ENCODE measurements at places on chromosomes 3 and 15.

GRCh38 chr3:106068795-106069194, 200.0 kb upstream of the CBLB start:
- DNase-seq, result no peak

GRCh38 chr3:127056281-127056680, 73.4 kb downstream of the PLXNA1 start:
- no peak for DNase-seq

DNA sequence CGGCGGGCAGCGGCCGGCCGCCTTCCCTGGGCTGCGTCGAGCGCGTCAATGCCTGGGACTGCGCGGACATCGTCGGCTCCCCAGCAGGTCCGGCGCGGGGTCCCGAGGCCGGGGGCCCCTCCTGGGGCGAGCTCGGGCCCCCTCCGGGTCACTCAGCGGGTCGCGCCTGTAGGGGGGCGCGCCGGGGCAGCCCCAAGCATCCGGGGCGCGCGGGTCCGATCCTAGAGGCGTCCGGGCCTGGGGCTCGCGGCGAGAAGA, 725 bp downstream of the TLE3 start:
- DNase-seq, result no peak

DNA sequence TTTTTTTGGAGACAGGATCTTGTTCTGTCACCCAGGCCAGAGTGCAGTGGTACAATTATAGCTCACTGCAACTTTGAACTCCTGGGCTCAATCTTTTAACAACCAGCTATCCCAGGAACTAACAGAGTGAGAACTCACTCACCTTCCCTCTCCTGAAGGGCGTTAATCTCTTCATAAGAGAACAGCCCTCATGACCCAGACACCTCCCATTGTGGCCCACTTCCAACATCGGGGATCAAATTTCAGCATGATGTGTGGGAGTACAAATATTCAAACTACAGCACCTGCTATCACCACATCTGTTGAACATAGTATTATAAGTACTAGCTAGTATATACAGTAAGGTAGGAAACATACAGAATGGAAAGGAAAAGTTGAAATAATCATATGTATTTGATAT, 132.5 kb downstream of the DOCK3 start:
- DNase-seq, result no peak

GRCh38 chr3:13544293-13544831, 4.6 kb upstream of the FBLN2 start:
- no peak for DNase-seq

- no peak for DNase-seq
Observed at GRCh38 chr15:55267401-55268175, 22.0 kb downstream of the RAB27A start.

- DNase-seq, result no peak
Observed at GRCh38 chr3:72584262-72584661, 264.0 kb downstream of the SHQ1 start.

GRCh38 chr15:92655178-92655995, at the start of gene FAM174B:
TSS of gene FAM174B (minus strand) at chr15:92655775.
- DNase-seq, result peak; percentile 49

DNA sequence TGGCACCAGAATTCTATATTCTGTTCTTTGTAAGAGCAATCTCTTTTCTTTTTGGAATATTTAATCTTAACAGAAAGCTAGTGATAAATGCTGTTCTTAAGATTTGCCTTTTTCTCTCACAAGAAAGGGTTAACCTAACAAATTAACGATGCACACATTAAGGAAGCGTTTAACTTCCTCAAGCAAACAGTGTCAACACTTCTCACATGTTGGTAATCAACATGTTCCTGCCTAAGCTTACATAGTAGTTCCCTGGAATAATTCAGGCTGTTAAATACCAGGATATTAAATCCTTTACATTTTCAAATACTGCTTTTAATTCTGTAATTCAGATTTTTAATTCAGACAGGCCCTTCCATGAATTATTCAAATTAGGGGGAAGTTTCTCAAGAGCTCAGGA, 67.4 kb upstream of the RPL35A start:
- no peak for DNase-seq

DNA sequence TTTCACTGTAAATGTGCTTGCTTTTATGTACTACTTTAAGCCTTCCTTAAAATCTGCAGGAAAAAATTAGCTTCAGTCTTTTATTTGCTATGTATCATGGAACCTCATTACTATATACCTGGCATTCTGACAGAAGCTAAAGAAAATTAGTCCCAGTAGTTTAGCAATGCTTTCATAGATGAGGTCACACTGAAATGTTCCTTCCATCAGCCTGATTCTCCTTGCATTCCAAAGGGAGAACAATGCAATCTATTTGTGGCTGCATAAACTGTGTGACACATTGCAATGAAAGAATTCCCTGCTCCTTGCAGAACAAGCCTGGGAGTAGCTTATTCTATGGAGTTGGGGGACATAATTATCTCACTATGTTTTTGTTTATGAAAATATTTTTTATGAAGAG, 691.5 kb upstream of the ARPP21 start:
- peak; percentile 3 for DNase-seq

DNA sequence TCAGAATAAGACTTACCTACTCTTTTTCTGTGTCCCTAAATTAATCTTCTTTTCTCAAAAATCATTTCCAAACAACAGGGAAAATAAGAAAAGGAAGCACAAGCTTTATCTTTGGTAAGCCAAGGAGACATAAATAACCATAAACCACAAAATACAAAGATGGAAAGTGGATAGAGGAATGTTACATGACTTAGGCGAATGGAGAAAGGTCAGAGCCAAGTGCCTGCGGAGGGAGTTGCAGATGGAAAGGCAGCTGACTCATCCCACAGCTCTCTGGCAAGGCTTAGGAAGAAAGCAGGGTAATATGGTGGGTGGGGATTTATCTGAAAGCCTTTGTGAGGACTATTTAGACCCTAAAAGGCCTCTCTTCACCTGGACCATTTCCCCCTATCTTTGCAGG, 72.8 kb downstream of the GALK2 start:
- peak; percentile 22 for DNase-seq

DNA sequence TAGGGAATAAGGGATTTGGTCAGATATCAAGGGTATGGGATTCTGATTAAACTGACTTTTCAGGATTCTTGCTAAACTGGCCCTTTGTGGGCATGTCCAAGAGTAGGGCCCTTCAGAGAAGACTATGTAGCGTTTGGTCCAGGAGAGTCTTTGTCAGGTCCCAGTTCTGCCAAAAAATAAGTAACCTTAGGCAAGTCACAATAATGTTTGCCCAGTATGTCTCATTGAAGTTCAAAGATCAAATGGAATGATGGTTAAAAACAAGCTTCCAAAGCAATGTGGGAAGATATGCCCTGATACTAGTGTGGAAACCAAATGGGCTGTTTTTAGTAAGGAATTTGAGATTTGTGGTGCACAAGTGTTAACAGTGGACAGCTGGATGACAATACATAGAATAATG, 454.4 kb downstream of the WDR72 start:
- DNase-seq, result no peak

DNA sequence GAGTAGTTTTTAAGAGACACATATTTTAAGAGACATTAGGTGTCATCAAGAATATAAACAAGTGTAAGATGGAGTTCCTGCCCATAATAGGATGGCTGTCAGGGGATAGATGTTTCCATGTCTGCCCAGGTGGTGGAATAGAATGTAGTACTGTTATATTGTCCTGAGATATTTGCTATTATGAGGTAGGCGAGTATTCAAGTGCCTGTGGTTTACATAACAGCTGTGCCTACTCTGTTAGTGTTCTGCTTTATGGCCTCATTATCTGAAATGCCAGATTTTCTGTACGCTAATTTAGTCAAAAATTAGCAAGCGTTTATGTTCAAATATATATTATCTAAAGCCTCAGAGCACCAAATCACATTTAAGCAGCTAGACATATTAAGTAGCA, 360.2 kb upstream of the ROPN1 start:
- DNase-seq, result no peak

GRCh38 chr3:78221796-78222195, 1181.9 kb downstream of the ROBO2 start:
- DNase-seq, result no peak

DNA sequence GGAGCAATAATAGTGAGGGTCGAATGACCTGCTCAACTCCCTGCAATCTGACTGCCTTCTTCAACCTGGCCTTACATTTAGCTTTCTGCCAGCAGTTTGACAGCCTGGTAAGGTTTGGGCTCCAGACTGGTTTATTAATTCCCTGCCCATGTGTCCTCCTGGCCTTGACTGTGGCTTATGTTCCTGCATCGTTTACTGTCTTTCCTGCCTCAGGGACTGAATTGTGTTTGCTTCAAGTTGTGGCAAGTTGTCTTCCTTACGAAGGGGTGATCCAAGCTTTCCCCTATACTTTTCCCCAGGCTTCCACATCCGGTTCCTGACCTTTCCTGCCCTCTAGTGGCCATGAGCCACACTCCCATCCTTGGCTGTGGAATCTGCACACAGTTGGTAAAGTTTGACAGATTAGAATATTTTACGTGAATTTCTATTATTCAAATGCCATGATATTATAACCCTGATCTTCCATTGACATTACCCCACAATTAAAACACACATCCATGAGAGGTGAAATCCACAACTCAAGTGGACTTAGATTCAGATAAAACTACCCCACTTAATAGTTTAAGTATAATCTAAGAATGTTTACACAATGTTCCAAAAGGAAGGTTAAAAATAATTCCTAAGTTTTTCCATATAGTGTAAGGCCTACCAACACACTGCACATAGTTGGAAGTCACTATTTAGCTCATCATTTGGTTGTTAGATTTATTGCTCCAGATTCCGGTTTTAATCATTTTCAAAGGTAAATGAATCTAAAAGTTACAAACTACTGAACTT, 95.7 kb downstream of the NEDD4 start:
- DNase-seq, result peak; percentile 16

DNA sequence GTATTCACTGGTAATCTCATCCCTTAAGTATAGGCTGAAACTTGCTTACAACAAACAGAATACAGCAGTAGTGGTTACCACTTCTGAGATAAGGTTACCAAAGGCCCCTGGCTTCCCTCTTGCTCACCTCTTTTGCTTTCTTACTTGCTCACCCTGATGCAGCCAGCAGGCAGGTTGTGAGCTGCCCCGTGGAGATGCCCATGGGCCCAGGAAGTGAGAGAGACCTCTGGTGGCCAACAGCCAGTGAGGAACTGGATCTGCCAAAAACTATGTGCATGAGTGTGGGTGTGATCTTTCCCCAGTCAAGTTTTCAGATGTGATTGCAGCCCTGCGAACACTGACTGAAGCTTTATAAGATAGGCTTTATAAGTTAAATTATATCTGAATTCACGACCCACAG, 48.7 kb downstream of the NMNAT3 start:
- no peak for DNase-seq

DNA sequence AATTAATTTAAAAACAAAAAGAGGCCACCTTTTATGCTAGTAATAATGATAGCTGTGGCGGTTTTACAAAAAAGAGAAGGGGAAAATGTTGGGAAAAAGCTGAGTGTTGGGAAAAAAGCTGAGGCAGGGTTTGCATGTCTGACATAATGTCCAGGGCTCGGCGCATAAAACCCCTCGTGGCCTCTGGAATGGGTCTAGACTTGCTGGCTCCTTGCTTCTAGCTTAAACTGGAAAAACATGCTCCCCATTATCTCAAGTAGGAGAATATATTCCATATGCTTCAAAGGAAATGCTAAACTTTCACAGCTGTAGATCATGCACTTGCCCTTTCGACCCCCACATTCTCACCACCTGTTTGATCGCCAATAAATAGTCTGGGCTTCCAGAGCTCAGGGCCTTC, 53.0 kb downstream of the CYP19A1 start:
- no peak for DNase-seq

DNA sequence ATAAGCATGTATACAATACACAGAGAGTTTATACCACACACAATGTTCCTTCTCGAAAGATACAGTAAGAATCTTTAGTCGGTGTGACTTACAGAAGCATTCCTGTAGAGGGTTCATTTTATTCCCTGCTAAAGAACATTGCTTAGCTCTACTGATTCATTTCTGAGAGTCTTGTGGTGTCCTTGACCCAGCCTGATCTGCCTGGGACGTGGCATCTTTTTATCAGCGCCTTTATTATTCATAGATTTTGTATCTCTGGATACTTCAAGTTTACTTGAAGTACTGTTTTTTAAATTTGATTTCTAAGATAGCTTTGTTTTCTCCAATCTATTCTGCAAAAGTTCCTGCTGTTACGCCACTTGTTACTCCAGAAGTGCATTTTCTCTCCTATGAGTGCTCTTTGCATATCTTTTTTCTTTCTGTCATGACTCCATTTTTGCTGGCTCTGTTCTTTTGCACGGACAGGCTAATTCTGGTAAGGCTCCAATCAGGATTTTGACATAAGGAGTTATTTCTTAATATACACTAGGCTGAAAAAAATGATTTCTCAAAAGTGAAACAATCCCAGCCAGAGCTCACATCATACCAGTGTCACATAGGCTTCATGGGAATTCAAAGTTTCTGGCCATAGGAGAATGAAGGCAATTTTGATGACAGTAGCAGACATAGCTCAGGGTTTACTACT, 114.5 kb upstream of the TNIK start:
- no peak for DNase-seq

Measured in NT2/D1 (cell line).